ENCODE measurements at places on chromosomes 12 and 14. TPM values are rescaled to one million over a fixed set of nuclear protein-coding genes. Genes with fewer than 3 reads are reported as not detected.

OTUB2 gene
- 3.7 TPM for total RNA-seq

AICDA gene
- total RNA-seq, result not detected

TAMALIN gene
- 3.9 TPM for total RNA-seq

TMPRSS12 gene
- not detected for total RNA-seq

HOTAIR gene
- not detected for total RNA-seq

POC1B gene
- 5.6 TPM for total RNA-seq
